Ascending aorta (tissue), 2 donors: ENCODE measurements at places on chromosomes 13 and 19.

DNA sequence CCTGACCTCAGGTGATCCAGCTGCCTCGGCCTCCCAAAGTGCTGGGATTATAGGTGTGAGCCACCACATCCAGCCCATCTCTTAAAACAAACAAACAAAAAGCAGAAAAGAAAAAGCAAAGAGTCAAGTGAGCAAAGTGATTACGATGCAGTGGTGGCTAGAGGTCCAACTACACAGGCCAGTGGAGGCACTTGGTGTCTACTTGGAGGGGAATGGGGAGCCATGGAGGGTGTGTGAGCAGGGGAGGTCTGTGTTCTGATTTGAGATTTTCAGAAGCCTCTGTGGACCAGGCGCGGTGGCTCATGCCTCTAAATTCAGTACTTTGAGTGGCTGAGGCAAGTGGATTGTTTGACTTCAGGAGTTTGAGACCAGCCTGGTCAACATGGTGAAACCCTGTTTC, 6.6 kb downstream of the COLGALT1 start:
- H3K36me3 ChIP-seq: peaks cover 39% of the 10 kb centered on the region
- no peak overlapping the region for H3K27ac ChIP-seq
- no peaks in the 10 kb centered on the region for H3K4me1 ChIP-seq
- H3K27me3 ChIP-seq: no peaks in the 10 kb centered on the region

DNA sequence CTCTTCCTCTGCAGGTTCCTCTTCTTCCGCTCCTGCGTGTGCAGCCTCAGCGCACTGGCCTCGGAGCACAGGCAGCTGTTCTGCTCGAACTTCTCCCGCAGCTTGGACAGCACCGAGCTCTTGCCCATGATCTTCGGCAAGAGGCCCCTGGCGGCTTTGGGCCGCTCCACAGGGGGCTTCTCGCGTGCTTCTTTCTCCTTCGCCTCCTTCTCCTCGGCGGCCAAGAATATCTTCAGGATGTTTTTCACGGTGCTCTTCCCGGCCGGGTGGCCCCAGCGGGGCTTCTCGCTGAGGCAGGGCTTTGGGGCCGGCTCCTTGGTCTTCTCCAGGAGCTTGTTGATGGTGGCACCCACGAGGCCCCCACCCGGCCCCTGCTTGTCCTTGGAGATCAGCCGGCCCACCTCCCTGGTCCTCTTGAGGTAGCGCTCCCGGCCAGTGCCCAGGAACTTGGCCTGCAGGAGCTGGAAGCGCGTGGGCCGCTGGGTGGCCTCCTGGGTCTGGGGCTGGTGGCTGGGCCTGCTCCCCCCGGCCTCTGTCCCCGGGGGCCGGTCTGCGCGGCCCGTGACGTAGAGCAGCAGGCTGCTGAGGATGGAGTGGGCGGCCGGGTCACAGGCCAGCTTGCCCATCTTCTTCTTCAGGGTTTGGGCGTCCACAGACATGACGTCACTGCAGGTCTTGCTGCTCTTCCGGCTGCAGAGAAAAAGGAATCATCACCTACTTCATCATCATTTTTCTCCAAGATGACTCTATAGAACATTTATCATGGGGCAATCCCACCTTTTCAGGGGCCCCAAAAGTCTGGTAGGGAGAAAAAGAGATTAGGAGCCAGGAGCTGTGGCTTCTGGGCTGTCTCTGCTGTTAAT, 43.8 kb upstream of the GRTP1 start:
- DNase-seq: peak; percentile 50
- peak overlapping the region; percentile 47 for H3K27ac ChIP-seq
- peaks cover 17% of the 10 kb centered on the region for H3K36me3 ChIP-seq
- no peak overlapping the region for H3K4me3 ChIP-seq
- peaks cover 4% of the 10 kb centered on the region for H3K4me1 ChIP-seq

- H3K36me3 ChIP-seq: peaks cover 21% of the 10 kb centered on the region
- DNase-seq: no peak
- H3K4me3 ChIP-seq: no peak overlapping the region
- no peaks in the 10 kb centered on the region for H3K4me1 ChIP-seq
- H3K27me3 ChIP-seq: no peaks in the 10 kb centered on the region
- H3K27ac ChIP-seq: no peak overlapping the region
Observed at GRCh38 chr13:112828082-112828699, 138.4 kb downstream of the ATP11A start.

- no peaks in the 10 kb centered on the region for H3K36me3 ChIP-seq
- no peaks in the 10 kb centered on the region for H3K4me1 ChIP-seq
- no peak overlapping the region for H3K27ac ChIP-seq
- no peak for DNase-seq
- no peaks in the 10 kb centered on the region for H3K27me3 ChIP-seq
Observed at GRCh38 chr13:30705680-30706079, 29.7 kb upstream of the ALOX5AP start.

DNA sequence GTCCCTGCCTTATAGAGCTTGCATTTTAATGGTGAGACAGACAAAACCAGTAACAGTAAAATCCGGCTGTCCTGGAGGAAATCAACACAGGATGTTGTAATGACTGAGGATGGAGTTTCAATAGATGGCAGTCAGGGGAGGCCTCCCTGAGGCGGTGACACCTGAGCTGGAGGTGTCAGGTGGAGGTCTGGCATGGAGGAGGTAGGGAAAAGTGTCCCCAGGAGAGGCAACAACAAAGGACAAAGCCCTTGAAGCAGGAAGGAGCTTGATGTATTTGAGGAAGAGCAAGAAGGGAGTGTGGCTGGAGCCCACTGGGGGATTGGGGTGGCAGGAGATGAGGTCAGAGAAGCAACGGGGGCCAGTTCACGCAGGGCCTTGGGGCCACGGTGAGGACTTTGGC, 7.8 kb downstream of the GRIN2D start:
- no peaks in the 10 kb centered on the region for H3K36me3 ChIP-seq
- H3K4me3 ChIP-seq: no peak overlapping the region
- H3K27ac ChIP-seq: no peak overlapping the region
- peaks cover 9% of the 10 kb centered on the region for H3K27me3 ChIP-seq
- H3K4me1 ChIP-seq: no peaks in the 10 kb centered on the region
- DNase-seq: no peak

DNA sequence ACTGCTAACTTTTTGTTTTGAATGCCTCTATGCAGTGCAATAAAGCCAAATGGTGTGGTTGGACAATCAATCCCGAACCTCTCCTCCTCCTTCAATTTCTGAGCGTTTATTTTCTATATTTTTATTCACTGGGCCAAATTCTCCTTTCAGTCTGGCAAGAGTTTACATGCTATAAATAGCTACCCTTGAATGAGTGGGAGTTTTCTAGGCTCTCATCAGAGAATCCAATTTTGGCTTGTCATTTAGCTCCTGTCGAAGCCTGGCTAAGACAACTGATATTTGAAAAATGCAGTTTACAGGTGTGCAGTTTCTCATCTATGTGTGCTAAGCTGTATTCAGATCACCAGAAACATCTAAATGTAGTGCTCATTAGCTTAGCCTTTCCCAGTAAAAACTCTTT, 61.8 kb downstream of the OLFM4 start:
- DNase-seq: no peak
- H3K27me3 ChIP-seq: no peaks in the 10 kb centered on the region
- H3K4me1 ChIP-seq: no peaks in the 10 kb centered on the region
- H3K4me3 ChIP-seq: no peak overlapping the region

DNA sequence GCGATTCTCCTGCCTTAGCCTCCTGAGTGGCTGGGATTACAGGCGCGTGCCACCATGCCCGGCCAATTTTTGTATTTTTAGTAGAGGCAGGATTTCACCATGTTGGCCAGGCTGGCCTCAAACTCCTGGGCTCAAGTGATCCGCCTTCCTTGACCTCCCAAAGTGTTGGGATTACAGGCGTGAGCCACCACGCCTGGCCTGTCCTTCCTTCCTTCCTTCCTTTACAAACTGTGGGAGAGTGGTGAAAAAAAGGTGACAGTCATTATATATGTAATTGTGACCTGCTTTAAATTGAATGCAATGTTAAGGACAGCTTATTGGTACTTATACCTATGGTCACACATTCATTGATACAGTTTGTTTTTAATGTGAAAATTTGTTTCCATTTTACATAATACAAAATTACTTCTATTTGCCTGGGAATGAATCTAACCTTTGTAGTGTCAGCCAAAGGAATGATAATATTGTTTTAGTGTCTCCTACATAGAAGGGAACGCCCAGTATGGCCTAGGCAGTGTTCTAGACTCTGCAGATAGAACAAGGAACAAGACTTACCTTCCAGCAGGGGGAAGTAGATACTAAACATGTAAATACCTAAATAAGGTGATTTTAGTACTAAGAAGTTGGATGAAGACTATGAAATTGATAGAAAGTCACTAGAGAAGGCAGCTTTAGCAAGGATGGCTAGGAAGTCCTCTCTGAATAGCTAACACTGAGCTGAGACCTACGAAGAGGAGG, 146.3 kb downstream of the GGACT start:
- peaks cover 3% of the 10 kb centered on the region for H3K36me3 ChIP-seq
- no peak for DNase-seq
- H3K4me3 ChIP-seq: no peak overlapping the region
- H3K27me3 ChIP-seq: no peaks in the 10 kb centered on the region
- no peak overlapping the region for H3K27ac ChIP-seq
- H3K4me1 ChIP-seq: no peaks in the 10 kb centered on the region

- H3K4me1 ChIP-seq: no peaks in the 10 kb centered on the region
- no peaks in the 10 kb centered on the region for H3K36me3 ChIP-seq
- no peak overlapping the region for H3K4me3 ChIP-seq
- H3K27me3 ChIP-seq: no peaks in the 10 kb centered on the region
- no peak overlapping the region for H3K27ac ChIP-seq
Observed at GRCh38 chr13:91370501-91370900, 23.0 kb downstream of the MIR17HG start.

- no peak overlapping the region for H3K4me3 ChIP-seq
- no peaks in the 10 kb centered on the region for H3K27me3 ChIP-seq
- no peaks in the 10 kb centered on the region for H3K4me1 ChIP-seq
Observed at GRCh38 chr13:78147905-78148304, 229.3 kb upstream of the EDNRB start.

- no peak for DNase-seq
- peaks cover 6% of the 10 kb centered on the region for H3K4me1 ChIP-seq
- H3K36me3 ChIP-seq: no peaks in the 10 kb centered on the region
- no peak overlapping the region for H3K4me3 ChIP-seq
- no peak overlapping the region for H3K27ac ChIP-seq
Observed at GRCh38 chr13:23584275-23584674, 14.1 kb downstream of the TNFRSF19 start.

DNA sequence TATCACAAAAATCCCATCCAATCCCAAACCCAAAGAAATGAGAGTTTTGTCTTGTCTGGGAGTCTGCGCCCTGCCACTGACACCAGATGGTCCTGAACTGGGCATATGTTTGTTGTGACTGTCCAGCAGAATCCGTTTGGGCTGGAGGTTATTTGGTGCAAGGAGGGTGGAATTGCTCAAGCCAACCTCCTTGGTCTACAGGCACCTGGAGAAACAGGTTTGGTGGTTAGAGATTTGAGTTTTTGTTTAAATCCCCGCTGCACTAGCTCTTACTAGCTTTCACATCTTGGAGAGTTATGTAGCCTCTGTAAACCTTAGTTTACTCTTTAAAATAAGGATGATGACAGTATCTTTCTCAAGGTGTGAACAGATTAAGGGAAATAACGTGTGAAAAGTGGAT, 101.7 kb downstream of the SLC7A1 start:
- H3K36me3 ChIP-seq: peaks cover 25% of the 10 kb centered on the region
- H3K27me3 ChIP-seq: no peaks in the 10 kb centered on the region
- H3K27ac ChIP-seq: no peak overlapping the region
- no peak for DNase-seq

GRCh38 chr19:7115721-7116120, 46.2 kb downstream of the ZNF557 start:
- no peak overlapping the region for H3K27ac ChIP-seq
- H3K4me3 ChIP-seq: no peak overlapping the region
- H3K36me3 ChIP-seq: peaks cover 53% of the 10 kb centered on the region
- H3K4me1 ChIP-seq: no peaks in the 10 kb centered on the region
- no peaks in the 10 kb centered on the region for H3K27me3 ChIP-seq

DNA sequence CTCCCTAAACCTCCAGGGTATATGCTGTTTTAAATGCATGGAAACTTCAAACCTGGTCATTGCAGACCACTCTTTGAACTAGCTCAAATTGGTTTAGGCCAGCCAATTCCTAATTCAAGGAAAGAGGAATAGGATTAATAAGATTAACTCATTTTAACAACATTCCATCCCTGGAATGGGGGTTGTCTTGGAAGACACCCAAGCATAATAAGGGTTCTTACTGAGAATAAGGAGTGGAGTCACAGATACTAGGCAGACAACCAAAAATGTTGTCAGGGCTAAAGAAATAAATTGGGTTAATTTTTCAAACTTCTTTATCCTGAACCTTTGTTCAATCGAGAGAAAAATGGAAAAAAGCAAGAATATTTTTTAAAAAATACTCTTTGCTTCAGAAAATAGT, 186.2 kb downstream of the PCDH9 start:
- DNase-seq: no peak
- no peaks in the 10 kb centered on the region for H3K4me1 ChIP-seq
- H3K27ac ChIP-seq: no peak overlapping the region
- no peaks in the 10 kb centered on the region for H3K36me3 ChIP-seq
- H3K27me3 ChIP-seq: no peaks in the 10 kb centered on the region

DNA sequence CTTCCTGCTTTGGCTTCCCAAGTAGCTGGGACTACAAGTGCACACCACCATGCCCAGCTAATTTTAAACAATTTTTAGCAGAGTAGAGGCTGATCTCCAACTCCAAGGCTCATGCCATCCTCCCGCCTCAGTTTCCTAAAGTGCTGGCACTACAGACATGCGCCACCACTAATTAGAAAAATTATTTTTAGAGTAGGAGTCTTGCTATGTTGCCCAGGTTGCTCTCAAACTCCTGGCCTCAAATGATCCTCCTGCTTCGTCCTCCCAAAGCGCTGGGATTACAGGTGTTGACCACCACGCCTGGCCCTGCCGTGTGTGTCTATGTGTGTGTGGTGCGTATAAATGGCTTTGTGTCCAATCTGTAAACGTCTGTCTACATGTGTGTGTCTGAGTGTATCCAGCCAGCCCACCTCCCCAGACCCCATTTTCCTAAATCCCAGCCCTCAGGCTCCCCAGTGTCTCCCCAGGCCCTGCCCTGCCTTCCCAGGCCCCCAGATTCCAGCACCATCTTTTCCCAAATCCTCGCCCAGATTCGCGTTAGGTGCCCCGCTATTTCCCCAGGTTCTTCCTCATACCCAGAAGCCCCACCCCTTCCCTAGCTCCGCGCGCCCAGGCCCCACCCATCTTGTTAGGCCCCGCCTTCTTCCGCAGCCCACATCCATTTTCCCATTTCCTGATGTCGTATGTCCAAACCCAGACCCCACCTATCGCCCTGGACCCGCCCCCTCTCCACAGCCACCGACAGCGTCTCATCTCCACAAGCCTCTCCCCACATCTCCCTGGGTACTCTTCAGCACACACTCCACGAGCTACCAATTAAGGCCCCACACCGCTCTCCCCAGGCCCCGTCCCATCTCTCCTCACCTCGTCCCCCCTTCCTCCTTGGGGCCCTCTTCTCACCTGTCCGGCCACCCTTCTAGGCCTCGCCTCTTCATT, 24.9 kb downstream of the SLC8A2 start:
- H3K36me3 ChIP-seq: no peaks in the 10 kb centered on the region
- no peaks in the 10 kb centered on the region for H3K4me1 ChIP-seq
- DNase-seq: no peak
- H3K4me3 ChIP-seq: peak overlapping the region; percentile 18

- no peak overlapping the region for H3K4me3 ChIP-seq
- no peaks in the 10 kb centered on the region for H3K4me1 ChIP-seq
Observed at GRCh38 chr13:82506805-82507414, 1375.4 kb downstream of the SLITRK1 start.

GRCh38 chr13:33678906-33679657, 138.9 kb upstream of the RFC3 start:
- H3K4me3 ChIP-seq: no peak overlapping the region
- no peak overlapping the region for H3K27ac ChIP-seq
- no peaks in the 10 kb centered on the region for H3K27me3 ChIP-seq
- H3K4me1 ChIP-seq: peaks cover 3% of the 10 kb centered on the region
- H3K36me3 ChIP-seq: no peaks in the 10 kb centered on the region
